Esophagus squamous epithelium (tissue), 5 donors: ENCODE measurements at places on chromosomes 1 and 21.

DNA sequence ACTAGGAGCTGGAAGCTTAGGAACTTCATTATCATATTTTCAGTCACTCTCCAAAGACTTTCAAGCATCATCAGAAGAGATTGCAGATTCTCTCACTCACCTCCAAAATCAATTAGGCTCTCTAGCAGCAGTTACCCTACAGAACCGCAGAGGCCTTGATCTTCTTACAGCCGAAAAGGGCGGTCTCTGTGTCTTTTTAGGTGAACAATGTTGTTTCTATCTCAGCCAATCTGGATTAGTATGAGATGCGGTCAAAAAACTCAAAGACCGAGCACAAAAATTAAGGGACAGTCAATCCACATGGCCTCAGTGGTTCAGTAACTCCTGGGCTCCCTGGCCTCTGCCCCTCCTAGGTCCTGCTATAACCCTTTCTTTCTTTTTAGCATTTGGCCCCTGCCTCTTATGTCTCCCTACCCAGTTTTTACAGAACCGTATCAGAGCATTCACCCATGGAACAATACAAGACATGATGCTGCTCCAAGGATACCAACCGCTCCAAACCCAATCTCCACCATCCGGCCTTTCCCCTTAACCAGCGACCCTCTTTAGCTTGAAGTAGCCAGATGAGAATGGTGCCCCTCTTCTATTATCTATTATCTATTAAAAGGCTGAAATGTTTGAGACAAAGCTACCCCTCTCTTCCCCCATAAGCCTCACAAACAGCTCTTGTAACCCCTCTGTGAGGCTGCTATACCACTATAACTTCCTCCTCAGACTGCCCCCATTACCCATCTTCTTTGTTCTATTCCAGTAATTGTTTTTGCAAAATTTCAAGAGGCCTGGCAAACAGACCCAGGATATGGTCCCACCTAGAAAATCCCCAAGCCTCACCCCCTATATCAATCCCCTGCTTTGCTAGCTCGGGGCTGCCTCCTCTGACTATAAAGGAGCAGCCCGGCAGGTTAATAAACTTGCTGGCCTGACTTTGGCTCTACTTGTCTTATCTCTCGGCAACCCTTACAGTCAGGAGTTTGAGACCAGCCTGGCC is 18.7 kb upstream of the CA6 start:
- no peak for DNase-seq

- DNase-seq: no peak
Measured at GRCh38 chr1:55696891-55697290, 481.7 kb upstream of the USP24 start.

GRCh38 chr1:237817277-237817676 is 73.4 kb downstream of the ZP4 start:
- DNase-seq: no peak

DNA sequence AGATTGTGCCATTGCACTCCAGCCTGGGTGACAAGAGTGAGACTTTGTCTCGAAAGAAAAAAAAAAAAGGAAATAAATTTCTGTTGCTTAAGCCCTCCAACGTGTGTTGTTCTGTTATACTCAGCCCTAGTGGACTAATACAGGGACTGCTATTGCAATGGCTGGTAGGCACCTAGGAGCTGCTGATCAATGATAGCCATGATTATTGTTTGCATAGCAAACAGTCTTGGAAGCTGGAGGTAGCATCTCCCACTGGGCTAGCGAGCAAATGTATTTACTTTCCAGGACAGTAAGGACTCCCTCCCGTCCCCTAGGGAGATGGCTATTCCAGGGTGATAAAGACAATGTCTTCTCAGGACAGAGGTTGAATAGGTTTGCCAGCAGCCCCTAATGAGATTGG is 13.5 kb upstream of the TNFRSF8 start:
- DNase-seq: no peak

DNA sequence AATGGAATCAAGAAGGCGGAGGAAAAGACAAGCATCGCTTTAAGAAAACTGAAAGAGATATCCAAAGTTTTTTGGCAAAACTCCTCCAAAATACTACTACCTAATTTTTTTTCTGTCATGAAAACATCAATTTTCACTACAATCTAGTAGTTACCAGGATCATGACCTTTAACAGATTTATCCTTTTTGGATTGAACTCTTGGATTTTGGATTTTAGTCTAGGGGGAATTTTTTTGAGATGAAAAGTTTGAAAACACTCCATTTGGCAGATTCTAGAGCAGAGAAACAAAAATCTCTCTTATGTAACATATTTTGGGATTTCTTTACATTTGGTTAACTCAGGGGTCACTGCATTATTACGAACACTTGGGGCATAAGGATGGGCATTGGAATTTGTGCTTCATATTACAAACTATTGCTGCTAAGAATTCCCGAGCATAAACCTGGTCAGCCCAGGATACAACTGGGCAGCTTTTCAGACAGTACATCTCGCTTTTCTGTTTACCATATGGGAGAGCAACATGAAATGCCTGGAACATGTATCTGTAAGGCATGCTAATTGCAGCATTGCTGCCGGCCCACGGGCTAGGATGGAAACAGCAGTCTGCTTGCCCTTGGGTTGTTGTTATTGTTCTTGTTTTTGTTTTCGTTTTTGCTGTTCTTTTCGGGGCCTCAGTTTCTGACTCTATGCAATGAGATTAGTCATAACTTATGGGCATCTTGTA is 264.3 kb downstream of the RHOU start:
- DNase-seq: no peak
